ENCODE measurements at places on chromosomes 4 and X.

DNA sequence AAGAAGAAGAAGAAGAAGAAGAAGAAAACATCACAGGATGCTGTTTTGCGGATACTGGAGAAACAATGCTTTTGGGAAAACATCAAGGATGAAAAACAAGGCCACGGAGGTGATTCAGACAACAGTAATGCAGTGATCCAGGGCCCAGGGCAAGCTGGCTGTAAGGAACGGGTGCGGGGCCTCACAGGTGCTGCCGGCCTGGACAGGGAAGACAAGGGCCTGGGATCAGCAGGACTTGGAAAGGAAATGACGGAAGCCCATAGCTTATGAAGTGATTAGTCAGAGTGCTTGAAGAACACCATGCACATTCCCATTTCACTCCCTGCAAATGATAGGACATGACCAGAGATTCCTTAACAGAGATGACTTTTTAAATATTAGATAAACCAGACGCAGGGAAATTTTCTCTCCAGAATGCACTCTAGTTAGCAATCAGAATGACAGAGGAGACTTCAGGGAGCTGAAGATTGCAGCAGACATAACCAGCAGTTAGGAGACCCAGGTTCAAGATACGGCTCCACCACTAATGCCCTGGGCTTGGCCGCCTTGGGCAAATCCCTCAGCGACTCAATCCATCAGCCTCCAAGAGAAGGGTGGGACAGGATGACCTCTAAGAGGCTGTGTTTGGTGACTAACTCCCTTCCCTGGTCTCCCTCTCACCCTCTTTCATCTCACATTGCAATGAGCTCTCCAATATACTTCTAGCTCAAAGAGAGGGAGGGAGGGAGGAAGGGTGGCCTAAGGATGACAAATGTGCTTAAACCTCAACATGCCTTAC is 54.1 kb downstream of the APBB2 start:
- DNase-seq, result no peak

DNA sequence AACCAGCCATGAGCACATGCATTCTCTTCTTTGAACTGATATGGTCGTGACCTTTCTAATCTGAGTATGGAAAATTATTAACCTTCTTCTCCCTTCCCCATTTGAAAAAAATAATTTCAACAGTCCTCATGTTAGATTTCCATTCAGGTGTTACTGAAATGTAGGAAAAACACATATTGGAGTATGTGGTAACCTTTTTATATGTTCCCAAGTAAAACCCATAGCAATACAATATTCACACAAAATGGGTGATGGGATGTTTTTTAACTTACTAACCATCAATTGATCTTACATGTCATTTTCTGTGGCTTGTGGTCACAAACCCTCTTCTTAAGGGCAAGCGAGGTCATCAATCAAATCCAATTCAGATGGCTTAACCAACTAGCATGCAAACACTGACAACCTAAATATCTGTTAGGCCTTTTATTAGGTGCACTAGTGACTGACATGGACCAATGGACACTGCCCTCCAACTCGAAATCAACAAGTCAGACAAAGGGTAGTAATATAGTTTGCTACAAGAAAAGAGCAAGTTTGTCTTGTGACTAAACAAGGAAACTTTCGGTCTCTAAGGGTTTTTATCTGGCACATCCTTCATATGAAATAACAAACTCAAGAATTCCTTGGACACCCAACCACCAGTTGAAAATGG is 74.3 kb downstream of the CAMK2D start:
- DNase-seq, result no peak

DNA sequence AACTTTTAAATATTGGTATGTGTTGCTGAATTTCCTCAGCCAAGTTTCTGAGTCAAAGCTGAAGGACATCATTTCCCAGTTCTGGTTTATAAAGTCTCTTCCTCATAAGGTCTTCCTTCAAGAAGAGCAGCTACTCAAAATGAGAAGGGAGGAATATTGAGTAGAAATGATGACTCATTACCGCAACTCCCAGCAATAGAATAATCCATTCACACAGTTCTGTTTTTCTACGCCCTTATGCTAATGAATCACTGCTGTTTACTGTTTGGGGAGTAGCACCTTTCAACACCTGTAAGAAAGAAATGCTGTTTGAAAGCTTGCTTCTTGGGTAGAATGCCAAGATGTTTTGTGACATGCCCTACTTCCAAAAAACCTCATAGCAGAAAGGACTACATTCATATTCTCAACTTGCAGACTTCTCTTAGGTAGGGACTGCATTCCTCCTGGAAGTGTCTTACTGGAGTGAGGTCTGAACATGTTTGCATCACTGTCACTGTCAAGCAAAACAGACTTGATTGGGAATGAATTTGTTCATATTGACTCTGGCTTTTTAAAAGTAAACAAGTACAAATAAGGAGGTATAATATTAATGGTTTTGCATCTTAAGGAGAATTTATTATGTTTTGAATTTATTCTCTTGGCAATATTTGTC is 147.2 kb upstream of the BANK1 start:
- peak; percentile 59 for DNase-seq

DNA sequence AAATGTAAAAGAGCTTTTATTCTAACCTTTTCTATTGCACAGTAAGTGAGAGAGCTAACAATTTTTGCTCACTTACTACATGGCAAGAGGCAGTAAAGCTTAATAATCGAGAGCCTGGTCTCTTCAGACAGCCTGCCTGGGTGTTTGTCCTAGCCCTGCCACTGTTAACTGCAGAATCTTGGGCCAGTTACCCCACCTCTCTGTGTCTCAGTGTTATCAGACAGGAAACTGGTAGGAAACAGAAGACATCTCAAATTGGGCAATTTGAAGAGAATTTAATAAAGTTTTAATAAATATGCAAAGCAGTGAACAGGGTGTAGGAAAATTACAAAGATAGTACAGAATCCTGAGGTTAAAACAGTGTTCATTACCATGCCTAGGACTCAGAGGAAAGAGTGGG is 13.4 kb downstream of the STAP1 start:
- DNase-seq, result no peak

GRCh38 chrX:122622795-122623194 is 561.3 kb upstream of the GRIA3 start:
- DNase-seq, result no peak

- DNase-seq, result no peak
Observed at GRCh38 chrX:27222661-27223060, 240.5 kb downstream of the PPP4R3C start.

DNA sequence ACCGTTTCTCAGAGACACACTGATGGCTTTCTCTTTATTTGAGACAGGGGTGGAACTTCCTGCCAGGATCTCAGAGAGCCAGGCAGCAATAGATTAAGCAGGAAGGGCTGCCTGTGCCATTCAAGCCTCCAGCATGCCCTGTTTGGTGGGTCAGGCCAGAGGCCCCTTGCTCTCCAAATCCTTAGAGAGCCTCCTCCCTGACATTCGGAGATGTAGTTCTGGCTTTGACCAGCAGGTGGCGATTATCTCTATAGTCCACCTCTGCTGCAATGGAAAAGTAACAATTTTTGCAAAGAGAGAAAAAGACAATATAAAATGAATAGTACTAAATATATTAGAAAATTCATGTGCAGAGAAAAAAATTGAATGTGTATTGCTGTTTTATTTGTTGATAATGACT is 93.9 kb downstream of the NXF2B start:
- DNase-seq, result peak; percentile 68

- no peak for DNase-seq
Observed at GRCh38 chr4:2042947-2043395, 16.2 kb upstream of the NAT8L start.

GRCh38 chrX:17669458-17669857 is 67.8 kb upstream of the SCML1 start:
- no peak for DNase-seq

- no peak for DNase-seq
Observed at GRCh38 chr4:25271866-25272265, 38.0 kb downstream of the PI4K2B start.

DNA sequence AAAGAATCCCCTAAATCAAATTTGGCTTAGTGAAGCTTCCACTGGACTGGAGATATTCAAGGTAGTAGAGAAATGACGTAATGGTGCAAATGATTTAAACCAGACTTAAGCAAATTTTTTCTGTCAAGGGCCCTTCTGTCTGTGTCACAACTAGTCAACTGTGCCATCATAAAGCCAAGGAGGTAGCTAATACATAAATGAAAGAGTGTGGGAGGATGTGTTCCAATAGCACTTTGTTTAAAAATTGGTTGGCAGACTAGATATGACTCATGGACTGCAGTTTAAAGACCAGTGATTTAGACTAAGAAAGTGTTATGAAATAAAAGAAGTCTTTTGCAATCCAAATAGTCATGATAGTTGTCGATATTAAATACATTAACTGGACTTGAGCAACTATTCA is 24.3 kb upstream of the TEX13C start:
- no peak for DNase-seq

GRCh38 chr4:57074744-57075143 is 35.4 kb downstream of the IGFBP7 start:
- no peak for DNase-seq

- DNase-seq, result no peak
Observed at GRCh38 chr4:139142087-139142486, 34.9 kb downstream of the ELF2 start.

DNA sequence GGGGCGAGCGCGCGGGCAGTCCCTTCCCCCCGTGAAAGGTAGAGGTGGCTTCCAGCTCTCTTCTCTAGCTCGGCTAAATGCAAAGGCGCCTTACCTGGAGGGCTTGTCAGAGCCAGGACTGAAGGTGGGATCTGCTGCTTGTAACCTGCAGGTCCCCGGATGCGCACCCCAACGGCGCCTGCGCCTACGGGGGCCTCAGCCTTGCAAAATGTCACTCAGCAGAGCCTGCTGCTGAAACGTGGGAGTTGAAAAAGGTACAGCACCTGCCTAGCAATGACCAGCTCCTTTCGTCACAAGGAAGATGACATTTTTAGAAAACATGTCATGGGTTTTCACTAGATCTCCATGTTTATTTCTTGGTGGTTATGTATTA is 583 bp downstream of the ABHD18 start:
- DNase-seq, result peak; percentile 21

- DNase-seq, result peak; percentile 72
Observed at GRCh38 chr4:6641164-6641970, 882 bp downstream of the MRFAP1 start.

GRCh38 chr4:151313306-151314009 is 11.9 kb downstream of the SH3D19 start:
- no peak for DNase-seq

DNA sequence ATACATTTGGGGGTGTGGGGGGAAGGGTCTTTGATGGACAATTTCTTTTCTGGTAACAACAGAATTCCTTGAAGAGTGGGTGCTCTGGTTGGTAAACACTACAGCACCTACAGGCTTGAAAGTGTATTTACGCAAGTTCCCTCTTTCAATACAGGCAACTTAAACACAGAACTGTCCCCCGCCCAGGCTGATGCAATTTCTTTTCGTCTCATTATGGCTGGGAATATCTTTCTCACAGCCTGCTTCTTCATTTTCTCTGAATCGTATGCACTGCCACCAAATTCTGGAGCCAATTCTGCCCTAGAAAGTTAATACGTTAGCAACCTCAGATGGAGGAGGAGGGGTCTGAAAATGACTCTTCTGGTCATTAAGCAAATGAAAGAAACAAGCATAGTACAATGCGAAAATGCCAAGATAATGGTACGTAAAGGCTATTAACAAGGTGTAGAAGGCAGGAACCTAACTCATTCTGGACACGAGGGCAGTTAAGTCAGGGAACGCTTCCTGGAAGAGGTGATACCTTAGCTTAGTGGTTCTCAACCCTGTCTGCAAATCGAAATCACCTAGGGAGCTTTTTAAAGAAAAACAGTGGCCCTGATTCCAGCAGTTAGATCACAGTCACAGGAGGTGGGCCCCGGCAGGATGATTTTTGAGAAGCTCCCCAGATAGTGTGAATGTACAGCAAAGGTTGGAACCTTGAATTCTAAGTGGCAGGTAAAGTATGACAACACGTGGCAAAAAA is 1.0 kb downstream of the AGA start:
- peak; percentile 74 for DNase-seq

- no peak for DNase-seq
Observed at GRCh38 chrX:47501226-47502074, 18.4 kb upstream of the ZNF41 start.

- DNase-seq, result no peak
Observed at GRCh38 chr4:101475246-101475645, 127.9 kb upstream of the PPP3CA start.

- DNase-seq, result peak; percentile 70
Observed at GRCh38 chr4:94523033-94523580, 71.4 kb downstream of the PDLIM5 start.

GRCh38 chr4:1174941-1175634 is 2.7 kb upstream of the SPON2 start:
- DNase-seq, result no peak

GRCh38 chr4:2423695-2424094 is 4.9 kb downstream of the CFAP99 start:
- no peak for DNase-seq

DNA sequence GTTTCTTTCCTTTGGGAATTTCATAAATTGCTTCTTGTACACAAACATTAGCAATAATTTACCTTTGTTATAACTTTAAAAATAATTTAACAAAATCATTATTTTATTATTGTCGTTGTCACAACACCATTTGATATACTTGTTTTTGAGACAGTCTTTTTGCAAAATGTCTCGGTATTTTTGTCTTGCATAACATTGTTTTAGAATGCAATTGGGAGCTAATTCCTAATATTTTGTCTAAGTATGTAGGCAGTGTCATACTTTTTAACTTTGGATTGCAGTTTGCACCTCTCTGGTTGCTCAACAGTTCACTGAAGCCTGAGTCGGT is 340 bp upstream of the CFAP299 start:
- no peak for DNase-seq

GRCh38 chrX:94942603-94943002 is 1268.6 kb downstream of the FAM133A start:
- DNase-seq, result no peak

- no peak for DNase-seq
Observed at GRCh38 chrX:11446336-11446735, 153.1 kb downstream of the AMELX start.

GRCh38 chrX:155054255-155054654 is 16.7 kb downstream of the CMC4 start:
- DNase-seq, result no peak

DNA sequence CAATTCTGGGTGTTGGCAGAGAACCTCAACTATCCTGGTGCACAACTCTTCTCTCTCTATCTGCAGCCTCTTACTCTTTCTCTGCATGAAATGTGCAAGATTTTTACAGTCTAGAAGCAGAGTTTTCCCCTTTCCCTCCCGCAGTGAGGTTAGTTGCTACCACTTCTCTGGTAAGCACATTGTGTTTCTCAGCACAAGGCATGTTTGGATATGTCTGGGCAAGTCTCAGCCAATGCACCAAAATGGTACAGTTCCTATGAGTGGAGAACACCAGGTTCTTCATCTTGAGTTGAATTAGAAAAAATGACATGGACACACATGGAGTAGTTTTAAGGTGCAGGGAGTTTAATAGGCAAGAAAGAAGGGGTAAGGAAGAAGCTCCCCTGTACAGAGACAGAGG is 187.0 kb downstream of the CCNG2 start:
- DNase-seq, result no peak

DNA sequence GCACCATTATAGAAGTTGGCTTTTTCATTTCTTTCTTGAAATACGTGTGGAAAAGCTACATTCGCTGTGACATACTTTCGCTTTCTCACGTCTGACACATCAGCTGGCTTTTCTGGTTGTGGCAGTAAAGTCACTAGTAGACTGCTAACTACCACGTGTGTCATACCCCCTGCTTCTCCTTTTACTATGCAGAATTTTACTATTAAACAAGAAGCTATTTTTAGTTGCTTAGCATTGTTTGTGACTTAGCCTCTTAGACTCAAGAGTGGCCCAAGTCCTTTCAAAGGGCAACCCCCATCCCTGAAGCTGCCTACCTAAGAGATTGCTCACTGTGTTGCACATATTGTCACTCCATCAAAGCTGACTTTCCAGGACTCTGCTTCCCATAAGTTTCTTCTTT is 2.1 kb upstream of the IL2 start:
- peak; percentile 69 for DNase-seq

- DNase-seq, result no peak
Observed at GRCh38 chr4:15390494-15390893, 37.3 kb upstream of the C1QTNF7 start.
